Kasumi-1 (cell line): ENCODE measurements at places on chromosomes 1 and 21.

- no peak for DNase-seq
Observed at GRCh38 chr21:31514598-31514997, 144.9 kb upstream of the SOD1 start.

GRCh38 chr1:200556002-200556401 is 64.5 kb downstream of the KIF14 start:
- DNase-seq: peak; percentile 7

DNA sequence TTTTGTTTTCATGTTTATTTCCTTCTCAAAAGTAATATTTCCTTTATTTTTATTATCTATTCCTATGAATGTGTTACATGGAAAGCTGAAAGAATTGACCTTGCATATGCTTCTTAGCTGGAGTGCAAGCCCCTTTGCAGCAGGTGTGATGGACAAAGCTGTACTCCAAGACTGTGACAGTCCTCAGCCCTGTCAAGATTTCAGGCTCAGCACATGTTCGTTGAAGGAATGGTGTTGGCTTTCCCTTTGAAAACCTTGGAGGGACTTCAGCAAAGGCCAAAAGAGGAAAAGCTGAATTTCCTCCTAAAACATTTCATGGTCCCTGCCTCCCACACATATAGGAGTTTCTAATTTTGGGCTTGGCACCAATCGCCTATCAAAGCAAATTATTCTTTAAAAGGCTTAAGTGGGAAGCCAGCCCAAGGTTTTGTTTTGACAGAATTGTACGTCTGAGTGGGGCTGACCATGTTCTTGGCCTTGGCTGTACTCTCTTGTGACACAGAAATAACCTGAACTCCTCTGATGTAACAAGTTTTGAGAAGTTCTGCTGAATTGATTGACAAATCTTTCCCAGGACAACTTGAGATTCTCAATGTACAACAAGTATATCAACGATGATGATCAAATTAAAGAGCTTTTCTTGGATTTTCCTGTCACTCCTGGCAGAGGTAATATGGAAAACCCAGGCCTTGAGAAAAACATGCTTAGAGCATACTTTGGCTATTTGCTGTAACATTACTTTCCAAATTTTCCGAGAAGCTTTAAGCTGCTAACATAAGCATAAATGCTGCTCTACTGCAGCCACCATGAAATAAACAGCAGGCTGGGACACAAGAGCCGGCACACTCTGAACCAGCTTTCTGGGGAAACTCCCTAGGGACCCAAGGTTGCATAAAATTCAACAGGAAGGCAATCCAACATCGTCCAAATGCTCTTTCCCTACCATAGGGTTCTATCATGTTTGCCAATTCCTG is 135.7 kb upstream of the ZNF648 start:
- no peak for DNase-seq

DNA sequence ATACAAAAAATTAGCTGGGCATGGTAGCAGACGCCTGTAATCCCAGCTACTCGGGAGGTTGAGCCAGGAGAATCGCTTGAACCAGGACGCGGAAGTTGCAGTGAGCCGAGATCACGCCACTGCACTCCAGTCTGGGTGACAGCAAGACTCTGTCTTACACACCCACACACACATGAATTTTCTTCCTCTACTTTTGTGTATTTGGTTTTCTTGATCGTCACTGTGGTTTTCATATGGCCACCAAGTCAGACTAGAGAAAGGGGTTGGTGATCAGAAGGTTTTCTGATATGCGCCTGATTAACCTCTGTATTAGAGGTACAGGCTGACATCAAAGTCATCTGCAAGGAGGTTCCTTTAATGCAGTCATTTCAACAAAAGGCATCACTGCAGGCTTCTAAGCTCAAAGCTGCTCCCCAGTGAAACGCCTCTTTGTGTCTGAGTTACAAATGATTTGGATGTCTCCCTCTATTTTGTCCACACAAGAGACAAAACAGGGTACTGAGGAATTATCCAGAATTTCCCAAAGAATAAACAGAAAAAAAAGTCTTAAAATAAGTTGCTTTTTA is 11.1 kb downstream of the SH2D1B start:
- no peak for DNase-seq

DNA sequence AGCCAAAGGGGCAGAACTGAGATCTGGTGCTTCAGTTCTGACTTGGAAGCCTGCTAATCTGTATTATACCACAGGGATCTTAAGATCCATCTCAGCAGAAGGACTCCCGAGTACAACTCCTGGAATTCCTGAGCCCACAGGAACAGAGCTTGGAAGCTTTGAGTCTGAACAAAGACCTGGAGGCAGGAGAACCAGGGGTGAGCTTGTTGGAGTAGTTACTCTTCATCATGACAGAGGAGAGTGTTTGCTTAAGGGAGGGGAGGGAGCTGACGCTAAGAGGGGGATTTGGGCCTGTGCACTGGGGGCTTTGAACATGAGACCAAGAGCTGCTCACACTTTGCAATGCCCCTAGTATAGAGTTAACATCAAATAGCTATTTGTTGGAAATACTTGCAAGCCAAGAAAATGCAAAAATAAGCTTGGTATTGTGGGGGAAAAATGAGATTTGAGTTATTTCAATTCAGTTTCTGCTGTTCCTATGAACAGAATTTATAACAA is 41.1 kb upstream of the TRABD2B start:
- no peak for DNase-seq

- DNase-seq: peak; percentile 41
Observed at GRCh38 chr1:192580351-192580962, 4.9 kb downstream of the RGS1 start.
